B cell (primary cell): ENCODE measurements at places on chromosomes 3 and 15. TPM values are rescaled to one million over a fixed set of nuclear protein-coding genes. Genes with fewer than 3 reads are reported as not detected.

DNA sequence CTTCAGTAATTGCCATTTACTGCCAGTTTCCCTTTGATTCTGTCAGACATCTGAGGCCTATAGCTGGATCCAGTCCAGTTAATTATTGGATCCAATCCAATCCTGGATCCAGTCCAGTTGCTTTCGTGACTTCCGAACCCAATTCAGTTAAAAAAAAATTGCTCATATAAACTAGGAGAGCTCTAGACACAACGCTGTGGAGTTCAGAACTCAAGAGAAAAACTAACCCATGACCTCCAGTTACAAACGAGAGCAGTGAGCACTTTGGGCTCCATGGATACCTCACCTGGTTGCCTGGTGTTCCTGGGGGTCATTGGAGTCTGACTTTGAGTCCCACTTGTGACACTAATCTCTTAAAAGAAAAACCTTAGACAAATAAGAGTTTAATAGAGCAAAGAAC lies 269.8 kb downstream of the THSD4 start:
- no peak overlapping the region for H3K27ac ChIP-seq
- no peak overlapping the region for H3K4me3 ChIP-seq
- H3K4me1 ChIP-seq: no peaks in the 10 kb centered on the region

GRCh38 chr3:170660139-170660538 lies 74.3 kb upstream of the SLC7A14 start:
- no peaks in the 10 kb centered on the region for H3K27me3 ChIP-seq
- no peaks in the 10 kb centered on the region for H3K4me1 ChIP-seq
- H3K36me3 ChIP-seq: no peaks in the 10 kb centered on the region
- DNase-seq: no peak
- H3K4me3 ChIP-seq: no peak overlapping the region
- no peak overlapping the region for H3K27ac ChIP-seq

DNA sequence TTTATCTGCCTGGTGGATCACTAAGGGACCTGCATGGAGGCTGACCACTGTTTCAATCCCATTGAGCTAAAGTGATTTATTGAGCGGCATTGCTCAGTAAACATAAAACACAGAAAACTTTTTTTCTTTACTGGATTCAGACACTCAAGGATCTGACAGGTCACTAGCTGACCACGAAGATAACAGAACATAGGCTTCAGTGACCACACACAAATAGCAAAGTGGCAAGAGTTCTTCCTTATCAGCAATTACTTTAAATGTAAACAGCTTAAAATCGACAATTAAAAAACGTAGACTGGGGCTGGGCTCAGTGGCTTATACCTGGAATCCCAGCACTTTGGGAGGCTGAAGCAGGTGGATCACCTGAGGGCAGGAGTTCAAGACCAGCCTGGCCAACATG lies 48.7 kb downstream of the STAG1 start:
- no peak for DNase-seq
- no peak overlapping the region for H3K27ac ChIP-seq
- H3K27me3 ChIP-seq: no peaks in the 10 kb centered on the region
- H3K4me3 ChIP-seq: no peak overlapping the region
- no peaks in the 10 kb centered on the region for H3K36me3 ChIP-seq
- H3K4me1 ChIP-seq: no peaks in the 10 kb centered on the region

- DNase-seq: no peak
- no peak overlapping the region for H3K27ac ChIP-seq
- no peaks in the 10 kb centered on the region for H3K27me3 ChIP-seq
- H3K4me1 ChIP-seq: no peaks in the 10 kb centered on the region
Observed at GRCh38 chr3:22263042-22263441, 512.0 kb upstream of the ZNF385D start.

GRCh38 chr3:127207727-127208482 lies 15.0 kb downstream of the PRR23E start:
- DNase-seq: no peak
- no peaks in the 10 kb centered on the region for H3K4me1 ChIP-seq
- no peak overlapping the region for H3K27ac ChIP-seq
- no peak overlapping the region for H3K4me3 ChIP-seq
- no peaks in the 10 kb centered on the region for H3K27me3 ChIP-seq
- no peaks in the 10 kb centered on the region for H3K36me3 ChIP-seq

GRCh38 chr15:62389885-62390790 lies 225.1 kb upstream of the C2CD4B start:
- H3K4me3 ChIP-seq: peak within 1 kb of the TSS; percentile 79
- DNase-seq: peak; percentile 78
- no peaks in the 10 kb centered on the region for H3K36me3 ChIP-seq

DNA sequence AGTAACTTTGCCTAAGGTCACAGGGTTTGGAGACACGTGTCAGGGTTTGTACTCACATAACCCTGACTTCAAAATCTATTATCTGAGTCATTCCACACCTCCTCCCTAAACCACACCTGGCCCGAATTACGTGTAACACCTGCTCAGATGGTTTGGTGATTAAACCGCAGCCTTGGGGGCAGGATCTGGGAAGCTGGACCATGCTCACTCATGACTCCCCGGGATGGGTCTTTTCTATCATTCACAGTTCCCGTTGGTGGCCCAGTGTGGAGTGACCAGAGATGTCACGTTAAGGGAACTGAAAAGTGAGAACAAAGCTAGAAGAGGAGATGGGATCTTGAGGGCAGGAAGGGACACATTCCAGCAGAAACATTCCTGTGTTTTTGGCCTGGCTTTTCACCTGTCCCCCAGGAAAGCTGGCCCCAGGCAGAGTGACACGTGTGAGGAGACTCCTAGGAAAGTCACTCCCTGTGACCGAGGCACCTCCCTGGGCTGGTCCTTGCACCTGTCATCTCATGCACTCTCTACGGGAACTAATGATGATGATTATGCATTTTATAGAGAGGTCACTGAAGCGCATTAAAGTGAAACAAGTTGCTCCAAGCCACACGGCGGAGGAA lies 75.4 kb upstream of the POMGNT2 start:
- no peak overlapping the region for H3K4me3 ChIP-seq
- no peak for DNase-seq
- H3K27me3 ChIP-seq: no peaks in the 10 kb centered on the region
- no peak overlapping the region for H3K27ac ChIP-seq
- H3K4me1 ChIP-seq: peaks cover 37% of the 10 kb centered on the region
- H3K36me3 ChIP-seq: no peaks in the 10 kb centered on the region

Gene RBP2
- polyA plus RNA-seq: not detected in 2 replicates

DNA sequence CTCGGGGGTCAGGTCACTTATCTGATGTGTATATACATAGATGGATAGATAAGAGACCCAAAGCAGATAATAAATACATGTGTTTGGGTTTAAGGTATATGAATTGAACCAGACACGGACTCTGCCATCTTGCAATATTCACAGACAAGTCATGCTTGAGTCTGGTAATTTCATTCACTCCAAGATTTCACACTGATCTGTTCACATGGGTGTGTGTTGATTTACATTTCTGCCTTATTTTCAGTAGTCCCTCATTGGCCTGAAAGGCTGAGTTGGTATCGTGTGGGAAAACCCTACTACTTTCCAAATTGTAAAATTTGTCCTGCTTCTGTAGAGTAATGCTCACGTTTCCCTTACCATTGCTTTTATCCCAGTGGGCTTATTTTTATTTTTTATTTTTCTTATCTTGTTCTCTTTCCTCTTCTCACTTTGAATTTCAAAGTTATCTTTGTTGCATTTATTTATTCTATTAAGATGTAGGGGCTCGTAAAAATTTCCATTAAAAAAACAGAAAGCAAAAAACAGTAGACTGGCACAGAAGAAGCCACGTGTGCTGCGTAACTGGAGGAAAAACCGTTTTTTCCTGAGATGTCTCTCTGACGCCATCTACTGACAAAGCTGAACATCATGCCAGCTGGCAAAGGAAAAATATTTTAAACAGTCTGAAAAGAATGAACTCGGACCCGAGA lies 10.8 kb upstream of the MFSD1 start:
- peak; percentile 67 for DNase-seq
- H3K27ac ChIP-seq: no peak overlapping the region
- H3K4me3 ChIP-seq: no peak overlapping the region
- no peaks in the 10 kb centered on the region for H3K27me3 ChIP-seq
- H3K36me3 ChIP-seq: no peaks in the 10 kb centered on the region

Gene TLR9
- 1.9 and 3.7 TPM in 2 replicates for polyA plus RNA-seq

Gene CFAP100
- not detected in 2 replicates for polyA plus RNA-seq
